ENCODE measurements at places on chromosomes 3 and 15.

- DNase-seq: no peak
Measured at GRCh38 chr15:22258398-22259150, 178.2 kb downstream of the OR4M2 start.

DNA sequence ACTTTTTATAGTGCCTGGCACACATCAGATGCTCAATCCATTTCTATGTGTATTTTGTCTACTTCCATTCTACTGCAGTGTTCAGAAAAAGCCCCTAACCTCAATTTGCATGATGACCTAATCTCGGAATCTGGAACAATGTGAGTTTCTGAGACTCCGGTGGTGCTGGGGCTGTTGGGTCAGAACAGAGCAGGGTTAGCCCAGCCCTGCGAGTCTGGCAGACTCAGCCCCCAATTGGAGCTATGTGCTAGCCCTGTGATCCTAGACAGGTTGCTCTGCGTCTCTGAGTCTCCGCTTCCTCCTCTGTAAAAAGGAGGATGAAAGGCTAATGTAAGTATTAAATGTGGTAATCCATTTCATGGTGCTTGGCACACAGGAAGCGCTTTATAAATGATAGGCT lies 95.0 kb upstream of the ICE2 start:
- DNase-seq: no peak

DNA sequence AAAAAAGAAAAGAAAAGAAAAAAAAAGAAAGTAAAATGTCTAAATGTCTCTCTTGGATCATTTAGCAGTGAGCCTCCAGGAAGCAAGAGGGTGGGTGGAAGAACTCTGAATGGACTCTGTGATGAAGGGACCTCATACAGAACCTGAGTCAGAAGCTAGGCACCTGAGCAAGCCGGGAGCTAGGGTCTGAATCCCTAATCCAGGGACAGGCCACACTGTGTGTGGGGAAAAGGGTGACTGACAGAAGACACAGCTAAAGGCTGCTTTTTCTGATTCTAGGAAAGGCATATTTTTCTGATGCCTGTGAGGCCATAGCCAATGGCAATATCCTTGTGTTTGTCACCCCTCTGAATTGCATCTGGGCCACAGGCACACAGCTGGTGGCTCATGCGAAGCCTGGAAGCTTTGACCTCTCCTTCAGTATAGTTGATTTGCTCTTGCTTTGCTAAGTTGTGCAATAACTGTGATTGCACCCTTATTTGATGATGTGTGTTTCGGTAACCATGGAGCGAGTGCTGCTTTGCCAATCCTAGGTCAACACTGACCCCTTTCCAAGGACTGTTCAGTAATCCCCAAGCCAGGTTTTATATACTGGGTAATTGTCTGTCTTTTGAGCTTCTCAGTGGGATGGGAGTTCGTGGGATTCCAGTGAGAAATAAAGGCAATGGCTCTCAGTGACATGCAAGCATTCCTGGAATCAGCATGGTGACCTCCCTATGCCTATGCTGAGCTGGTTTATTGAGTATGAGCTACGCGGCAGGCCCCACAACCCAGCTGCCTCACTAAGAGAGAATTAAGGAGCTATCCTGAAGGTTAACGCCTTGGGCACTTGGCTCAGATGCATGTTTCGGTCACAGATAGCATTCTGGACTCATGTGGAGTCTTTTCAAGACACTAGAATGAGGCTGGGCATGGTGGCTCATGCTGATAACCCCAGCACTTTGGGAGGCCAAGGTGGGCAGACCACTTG lies 49.0 kb upstream of the OSBPL11 start:
- no peak for DNase-seq

GRCh38 chr15:49530092-49530491 lies 90.5 kb downstream of the FAM227B start:
- no peak for DNase-seq

DNA sequence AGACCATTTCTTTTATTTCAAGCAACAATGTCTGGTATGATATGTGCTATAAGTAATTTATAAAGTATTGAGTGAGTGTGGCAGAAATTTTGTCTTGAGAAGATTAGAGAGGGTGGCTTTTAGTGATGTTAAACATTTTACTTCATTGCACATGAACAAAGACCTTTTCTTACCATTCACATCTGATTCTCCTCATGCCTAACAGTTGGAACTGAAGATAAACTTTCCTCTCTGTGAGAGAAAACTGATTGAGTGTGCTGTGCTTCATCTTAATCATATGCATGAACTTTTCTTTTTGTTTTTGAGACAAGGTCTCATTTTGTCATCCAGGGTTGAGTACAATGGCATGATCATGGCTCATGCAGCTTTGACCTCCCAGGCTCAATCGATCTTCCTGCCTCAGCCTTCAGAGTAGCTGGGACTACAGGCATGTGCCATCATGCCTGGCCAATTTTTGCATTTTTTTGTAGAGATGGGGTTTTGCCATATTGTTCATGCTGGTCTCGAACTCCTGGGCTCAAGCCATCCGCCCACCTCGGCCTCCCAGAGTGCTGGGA lies 377.7 kb upstream of the GOLIM4 start:
- DNase-seq: no peak

- DNase-seq: no peak
Measured at GRCh38 chr3:31079689-31080088, 185.2 kb upstream of the GADL1 start.

GRCh38 chr15:101003081-101003480 lies 83.9 kb downstream of the LRRK1 start:
- DNase-seq: no peak
